AG20443 (cell line): ENCODE measurements at places on chromosomes 12 and 14.

GRCh38 chr12:93603762-93604161 lies 31.3 kb downstream of the SOCS2 start:
- no peak for DNase-seq

DNA sequence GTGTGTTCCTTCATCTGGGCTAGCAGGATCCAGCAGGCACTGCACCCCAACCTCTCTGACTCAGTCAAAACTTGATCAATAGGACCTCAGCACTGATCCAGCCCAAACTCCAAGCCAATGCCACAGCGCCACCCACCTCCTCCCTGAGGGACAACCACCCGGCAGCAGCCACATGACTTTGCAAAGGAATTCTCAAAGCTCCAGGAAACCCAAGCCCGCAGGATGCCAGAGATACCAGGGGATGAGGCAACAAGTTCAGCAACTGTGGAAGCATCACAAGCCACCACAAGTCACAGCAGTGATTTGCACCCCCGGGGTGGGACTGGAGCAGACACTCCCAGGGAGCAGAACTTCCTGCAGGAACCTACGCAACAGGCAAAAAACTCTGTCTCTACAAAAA lies 37.3 kb downstream of the ACTN1 start:
- peak; percentile 83 for DNase-seq

DNA sequence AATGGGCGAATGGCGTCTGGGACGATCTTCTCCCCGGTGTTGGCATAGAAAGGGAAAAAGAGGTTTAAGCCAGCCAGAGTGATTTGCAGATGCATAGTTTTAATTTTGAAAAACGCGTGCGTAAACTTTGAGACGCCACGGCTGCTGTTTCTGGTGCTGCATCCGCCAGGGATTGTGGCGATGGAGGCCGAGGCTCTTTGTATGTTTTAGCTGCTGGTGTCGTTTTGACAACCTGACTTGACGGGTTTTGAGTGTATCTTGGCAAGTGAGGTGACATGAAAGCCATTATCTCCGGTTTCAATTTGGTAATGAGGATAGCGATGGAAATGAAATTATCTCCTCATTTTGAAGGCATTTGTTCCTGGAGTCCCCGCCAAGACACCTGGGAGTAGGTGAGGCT lies 1.6 kb downstream of the PTGDR start:
- no peak for DNase-seq

- peak; percentile 35 for DNase-seq
Observed at GRCh38 chr12:114339626-114340025, 66.3 kb downstream of the TBX5 start.

GRCh38 chr12:112168561-112168971 lies 43.2 kb downstream of the TRAFD1 start:
- no peak for DNase-seq

GRCh38 chr14:64232944-64233343 lies 61.2 kb downstream of the ESR2 start:
- no peak for DNase-seq

DNA sequence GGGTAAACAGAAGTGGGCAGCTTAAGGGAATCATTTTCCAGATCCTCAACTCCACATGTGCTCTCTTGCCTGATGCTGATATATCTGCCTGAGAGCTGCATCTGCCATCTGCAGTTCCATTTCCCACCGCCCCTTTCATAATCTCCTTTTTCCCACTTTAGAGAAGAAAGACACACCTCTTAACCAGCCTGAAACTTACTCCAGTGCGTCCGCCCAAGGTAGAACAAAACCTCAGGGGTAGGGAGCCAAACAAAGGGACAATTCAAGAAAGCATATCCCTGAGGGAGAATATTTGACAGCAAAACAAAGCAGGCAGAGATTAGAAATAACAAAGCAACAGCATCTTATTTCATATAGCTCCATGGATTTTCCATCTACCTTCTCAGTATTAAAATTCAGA lies 4.3 kb downstream of the MDM1 start:
- no peak for DNase-seq

DNA sequence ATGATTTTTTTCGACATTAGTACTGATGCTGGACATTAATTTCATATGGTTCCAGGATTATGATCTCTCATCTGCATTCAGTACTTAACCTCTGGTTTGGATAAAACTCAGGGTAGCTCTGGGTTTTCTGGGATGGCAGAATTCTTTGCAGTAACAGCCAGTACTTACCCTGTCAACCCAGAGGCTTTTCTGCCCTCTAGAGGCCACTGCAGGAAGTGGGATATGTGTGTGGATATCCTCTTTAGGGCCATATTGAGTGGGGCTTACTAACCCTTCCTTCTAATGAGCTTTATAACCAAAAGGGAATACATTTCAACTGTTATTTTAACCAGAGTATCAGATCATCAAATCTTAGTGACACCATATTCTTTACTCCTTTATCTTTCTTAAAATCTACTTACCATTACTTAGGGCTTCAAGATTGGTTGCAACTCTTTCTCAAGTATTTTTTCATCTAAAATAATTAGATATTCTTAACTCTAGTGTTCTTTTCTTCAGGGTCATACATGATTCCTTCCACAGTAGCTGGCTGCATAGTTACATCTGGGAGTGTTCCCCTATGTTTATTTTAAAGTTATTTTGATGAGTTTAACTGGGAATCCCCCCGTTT lies 488.0 kb upstream of the STXBP6 start:
- DNase-seq: no peak

DNA sequence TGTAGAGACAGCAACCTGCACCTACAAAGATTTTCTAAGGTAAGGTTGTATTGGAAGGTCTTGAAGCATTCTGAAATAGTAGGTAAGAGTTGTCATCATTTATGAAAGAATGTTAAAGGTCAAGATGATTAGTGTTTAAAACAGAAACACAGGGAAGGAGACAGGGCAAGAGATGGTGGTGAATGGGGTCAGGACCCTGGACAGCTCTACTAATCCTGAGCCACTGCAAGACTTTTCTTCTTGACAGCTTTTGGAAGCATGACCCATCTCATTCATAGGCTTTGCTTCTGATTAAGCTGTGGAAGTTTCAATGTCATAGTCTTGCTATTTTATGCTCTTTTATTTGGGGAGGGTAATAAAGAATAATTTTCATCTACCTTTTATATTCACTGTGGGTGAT lies 75.5 kb upstream of the CAND1 start:
- peak; percentile 35 for DNase-seq

DNA sequence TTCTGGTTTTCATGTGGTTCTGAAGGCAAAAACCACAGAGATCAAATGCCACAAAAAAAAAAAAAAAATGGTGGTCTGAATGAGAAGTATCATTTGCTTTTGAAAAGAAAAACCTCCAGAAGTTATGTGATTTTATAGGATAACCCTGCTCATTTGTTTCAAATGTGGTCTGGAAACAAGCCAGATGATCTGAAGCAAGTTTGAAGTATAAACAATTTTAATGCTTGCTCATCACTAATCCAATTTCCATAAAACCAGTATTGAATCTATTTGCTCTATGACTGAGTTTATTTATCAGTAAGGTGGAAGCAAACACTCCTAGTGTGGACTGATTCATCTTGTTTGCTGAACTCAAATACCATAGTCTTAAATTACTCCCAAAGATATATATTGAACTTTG lies 407.3 kb upstream of the FLRT2 start:
- DNase-seq: no peak

GRCh38 chr14:74867673-74868072 lies 8.3 kb downstream of the PROX2 start:
- peak; percentile 89 for DNase-seq

DNA sequence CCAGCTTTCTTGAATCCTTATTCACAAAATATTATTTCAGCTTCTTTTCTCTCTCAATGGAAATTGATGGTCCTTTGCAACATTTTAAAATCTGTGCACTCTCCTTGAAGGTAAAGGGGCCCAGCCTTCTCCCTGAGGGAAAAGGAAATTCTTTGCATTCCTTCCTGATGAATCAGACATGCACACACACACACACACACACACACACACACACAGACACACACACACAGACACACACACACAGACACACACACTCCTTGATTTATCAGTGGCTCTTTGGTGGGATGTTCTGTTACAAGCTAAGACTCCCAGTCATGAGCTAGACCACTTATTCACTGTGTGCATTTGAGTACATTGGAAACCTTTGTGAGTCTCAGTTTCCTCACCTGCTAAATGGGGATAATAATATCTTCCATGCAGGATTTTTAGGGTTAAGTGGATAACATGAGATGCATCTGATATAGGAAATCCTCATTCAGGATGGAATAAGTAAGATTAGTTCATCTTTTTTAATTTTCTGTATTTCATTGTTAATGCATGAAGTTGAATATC lies 45.1 kb upstream of the HMGA2 start:
- DNase-seq: no peak

- no peak for DNase-seq
Observed at GRCh38 chr14:42322531-42323284, 716.0 kb downstream of the LRFN5 start.

DNA sequence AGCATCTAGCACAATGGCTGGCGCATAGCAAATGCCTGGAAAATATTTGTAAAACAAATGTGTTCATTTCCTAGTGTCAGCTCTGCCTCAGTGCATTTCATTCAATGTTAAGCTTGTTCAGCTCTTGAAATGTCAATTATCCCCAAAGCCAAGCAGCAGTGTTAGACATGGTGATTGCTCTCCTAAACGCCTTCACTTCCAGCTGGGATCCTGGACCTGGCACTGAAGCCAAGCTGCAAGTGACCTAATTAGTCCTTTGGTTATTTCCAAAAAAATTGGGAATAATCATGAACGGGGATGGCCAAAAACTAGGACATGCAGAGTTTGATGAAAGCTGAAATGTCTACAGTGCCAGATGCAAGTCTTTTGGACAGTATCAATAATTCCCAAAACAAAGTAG lies 54.9 kb upstream of the MDGA2 start:
- no peak for DNase-seq

DNA sequence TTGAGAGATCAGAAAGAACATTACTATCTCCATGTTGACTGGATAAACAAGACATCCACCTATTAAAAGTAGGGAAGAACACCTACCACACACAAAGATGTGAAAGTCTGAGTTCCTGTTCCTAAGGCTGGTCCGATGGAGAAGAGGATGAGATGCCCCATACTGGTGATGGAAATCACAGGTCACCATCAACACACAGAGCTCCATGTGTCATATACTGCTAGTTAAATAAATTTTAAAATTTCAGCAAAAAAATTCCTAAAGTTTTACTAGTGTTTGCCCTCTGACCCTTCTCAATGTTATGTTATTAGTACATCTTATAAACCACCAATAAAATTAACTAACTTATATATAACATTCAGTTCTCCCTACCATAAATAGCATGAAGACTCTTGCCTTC lies 59.1 kb downstream of the KCNA5 start:
- peak; percentile 34 for DNase-seq

DNA sequence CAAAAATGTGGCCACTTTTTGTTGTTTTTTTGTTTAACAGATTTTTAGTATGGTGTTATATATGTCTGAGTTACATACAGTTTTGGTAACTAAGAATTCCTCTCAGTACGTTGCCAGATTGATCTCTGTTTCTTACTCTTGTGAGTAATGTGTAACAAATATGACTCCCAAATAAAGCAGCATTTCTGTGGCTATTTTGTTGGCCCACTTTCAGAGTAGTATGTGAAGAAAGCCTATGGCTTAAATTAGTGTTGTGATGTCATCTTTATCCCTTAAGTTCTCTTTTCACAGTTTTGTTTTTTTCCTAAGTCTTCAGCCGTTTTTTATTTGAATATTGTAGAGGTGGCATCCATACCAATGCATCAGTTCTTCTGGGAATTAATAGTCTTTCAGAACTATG lies 10.7 kb downstream of the PCNX4 start:
- peak; percentile 42 for DNase-seq

GRCh38 chr12:114924946-114925475 lies 241.0 kb upstream of the TBX3 start:
- no peak for DNase-seq

DNA sequence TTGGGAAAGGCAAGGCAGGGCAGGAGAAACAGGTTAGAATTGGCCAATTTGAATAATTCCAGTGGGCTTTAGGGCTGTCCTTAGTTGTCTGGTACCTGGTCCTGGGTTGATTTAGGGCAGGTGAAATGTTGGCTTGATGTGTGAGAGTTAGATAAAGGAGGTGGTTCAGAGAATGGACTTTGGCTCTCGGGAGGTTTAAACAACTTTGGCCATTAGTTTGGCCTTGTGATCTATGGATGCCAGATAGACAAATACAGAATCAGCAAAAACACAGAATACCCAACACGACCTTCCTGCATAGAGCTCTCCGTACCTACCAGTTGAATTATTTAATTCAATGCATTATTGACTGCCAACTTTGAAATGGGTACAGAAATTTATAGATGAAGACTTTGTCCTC lies 35.1 kb downstream of the SCN8A start:
- no peak for DNase-seq

DNA sequence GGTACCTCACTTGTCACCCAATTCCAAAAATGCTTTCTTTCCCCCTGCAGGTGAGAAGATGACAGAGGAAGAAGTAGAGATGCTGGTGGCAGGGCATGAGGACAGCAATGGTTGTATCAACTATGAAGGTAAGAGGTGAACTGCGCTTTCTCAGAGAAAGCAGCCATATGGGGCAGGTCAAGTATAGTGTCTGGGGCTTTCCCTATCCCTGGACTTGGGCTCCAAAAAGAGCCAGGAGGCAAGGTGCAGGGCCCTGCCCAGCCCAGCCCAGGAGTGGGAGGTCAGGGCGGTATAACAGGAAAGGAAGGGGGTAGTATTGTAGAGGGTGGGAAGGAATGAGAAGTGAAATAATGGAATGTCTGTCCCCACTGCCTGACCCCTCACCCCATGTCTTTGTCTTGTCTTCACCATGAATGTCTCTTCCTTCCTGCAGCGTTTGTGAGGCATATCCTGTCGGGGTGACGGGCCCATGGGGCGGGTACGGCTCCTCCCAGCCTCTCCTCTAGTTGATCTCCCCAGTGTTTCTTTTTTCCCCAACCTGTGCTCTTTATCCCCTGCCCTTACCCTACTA lies 2.1 kb downstream of the MYL6 start:
- peak; percentile 30 for DNase-seq

DNA sequence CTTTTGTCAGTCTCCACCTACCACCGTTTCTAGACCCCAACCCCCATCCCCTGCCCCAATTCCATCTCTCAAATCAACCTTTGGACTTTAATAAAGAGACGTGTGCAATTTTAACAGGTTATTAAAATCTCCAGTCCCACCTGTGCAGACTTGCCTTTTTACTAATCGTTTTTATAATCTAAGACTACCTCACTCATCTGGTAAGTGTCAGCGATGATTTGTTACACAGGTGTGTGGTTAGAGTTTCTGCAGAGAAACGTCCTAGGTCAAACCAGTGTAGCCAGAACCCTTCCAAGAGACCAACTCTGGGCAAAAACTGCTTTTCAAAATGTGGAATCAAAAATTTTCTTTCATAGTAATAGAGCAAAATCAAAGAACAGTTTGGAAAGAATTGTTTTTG lies 60.4 kb upstream of the PELI2 start:
- no peak for DNase-seq

GRCh38 chr14:94026889-94027469 lies 839 bp downstream of the OTUB2 start:
- no peak for DNase-seq
